Mesenteric fat pad (tissue), 1 donor: ENCODE measurements at places on chromosomes 13 and 19. TPM values are rescaled to one million over a fixed set of nuclear protein-coding genes. Genes with fewer than 3 reads are reported as not detected.

LRP3 gene
- 43.3 TPM for total RNA-seq

CYP2A6 gene
- 0.48 TPM for total RNA-seq

IL17D gene
- 2.2 TPM for total RNA-seq

DNA sequence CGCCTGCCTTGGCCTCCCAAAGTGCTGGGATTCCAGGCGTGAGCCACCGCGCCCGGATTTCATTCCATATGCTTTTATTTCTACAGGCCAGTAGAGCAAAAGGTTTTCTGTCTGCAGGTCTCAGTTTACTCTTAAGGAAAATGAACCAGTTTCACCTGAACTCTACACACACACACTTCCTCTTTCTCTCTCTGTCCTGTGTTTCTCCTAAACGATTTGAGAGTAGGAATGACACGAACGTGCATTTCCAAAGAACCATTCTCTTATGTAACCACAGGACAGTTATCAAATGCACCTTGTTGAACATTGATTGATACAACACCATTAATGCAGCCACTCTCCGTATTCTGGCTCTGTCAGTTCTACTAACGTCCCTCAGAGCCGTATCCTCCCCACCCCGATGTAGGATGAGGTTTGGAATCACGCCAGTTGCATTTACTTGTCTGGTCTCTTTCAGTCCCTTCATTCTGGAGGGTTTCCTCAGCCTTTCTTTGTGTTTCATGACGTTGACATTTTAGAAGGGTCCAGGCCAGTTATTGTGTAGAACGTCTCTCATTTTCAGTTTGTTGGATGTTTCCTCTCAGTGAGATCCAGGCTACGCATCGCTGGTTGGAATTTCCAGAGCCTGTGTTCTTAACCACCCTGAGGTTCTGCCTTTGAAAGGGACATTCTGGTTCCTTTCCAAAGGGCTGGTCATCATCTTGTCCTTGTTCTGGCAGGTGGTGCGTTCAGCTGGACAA, 36.0 kb downstream of the BICRA start:
- no peak for DNase-seq

GRCh38 chr13:64206430-64207225, 2791.0 kb upstream of the PCDH20 start:
- DNase-seq: no peak

DNA sequence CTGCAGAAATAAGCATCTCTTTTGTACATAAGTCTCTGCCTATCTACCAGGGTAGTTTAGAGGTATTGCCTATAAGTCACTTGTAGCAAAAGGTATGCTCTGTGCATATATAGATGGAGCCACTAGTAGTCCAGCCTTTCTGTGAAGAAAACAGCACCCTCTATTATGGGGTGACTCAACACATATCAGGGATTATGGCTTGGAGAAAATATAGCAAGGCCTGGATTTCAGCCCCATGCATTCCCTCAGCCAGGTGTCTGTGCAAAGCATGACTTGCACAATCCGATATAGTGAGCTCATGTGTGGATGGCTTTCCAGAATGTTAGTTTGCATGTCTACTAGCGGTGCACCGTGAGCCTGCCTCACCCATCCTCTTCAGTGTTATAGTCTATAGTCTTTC, 13.4 kb upstream of the NALCN start:
- DNase-seq: no peak

DNA sequence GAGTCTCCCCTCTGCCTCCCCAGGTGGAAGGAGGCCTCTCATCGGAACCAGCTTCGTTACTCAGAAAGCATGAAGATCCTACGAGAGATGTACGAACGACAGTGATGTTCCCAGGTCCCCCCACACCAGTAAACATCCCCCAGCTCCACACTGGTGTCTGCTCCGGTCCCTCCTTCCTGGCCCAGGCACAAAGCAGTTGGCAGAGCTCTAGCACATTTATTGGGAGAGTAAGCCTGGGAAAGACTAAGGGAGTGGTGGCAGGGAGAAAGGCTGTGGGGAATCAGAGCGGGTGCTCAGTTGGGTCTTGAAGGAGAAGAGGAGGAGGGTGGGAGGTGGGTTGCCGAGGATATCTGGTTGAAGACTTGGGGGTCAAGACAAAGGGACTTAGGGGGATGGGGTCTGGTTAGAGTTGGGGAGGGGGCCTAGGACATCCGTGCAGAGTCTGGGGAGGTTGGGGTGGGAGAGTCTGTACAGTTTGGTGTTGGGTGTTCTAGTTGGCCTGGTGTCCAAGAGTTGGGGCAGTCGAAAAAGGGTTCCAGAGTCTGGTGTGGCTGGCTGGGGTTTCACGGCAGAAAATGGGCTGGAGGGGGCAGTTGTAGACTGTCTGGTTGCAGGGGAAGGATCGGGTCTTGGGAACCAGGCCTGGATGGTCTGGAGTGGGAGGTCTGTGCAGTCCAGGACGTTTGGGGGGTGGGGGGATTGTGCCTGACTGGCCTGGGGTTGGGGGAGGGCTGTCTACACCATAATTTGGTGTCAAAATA, 2.3 kb downstream of the HSPB6 start:
- DNase-seq: no peak

- no peak for DNase-seq
Measured at GRCh38 chr13:44191504-44192171, 182.0 kb upstream of the SERP2 start.

GRCh38 chr19:42488783-42489521, 39.3 kb downstream of the CEACAM1 start:
- no peak for DNase-seq

DNA sequence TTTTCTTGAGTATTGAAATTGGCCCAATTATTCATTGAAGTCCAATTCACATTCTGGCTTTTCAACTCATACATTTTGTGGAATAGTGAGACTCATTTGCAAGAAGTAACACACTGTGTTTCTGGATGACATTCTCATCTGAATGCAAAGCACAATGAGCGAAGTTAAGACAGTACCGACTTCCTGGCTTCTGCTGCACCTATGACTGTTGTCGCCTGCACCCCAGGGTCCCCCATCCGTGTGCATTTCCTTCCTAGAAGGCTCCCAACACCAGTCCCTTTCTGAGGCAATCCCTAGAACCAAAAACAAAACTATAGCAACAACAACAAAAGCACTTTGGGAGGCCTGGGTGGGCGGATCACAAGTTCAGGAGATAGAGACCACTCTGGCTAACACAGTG, 183.3 kb downstream of the SHISA2 start:
- DNase-seq: no peak

GRCh38 chr13:33172911-33173310, 112.6 kb downstream of the STARD13 start:
- no peak for DNase-seq

DNA sequence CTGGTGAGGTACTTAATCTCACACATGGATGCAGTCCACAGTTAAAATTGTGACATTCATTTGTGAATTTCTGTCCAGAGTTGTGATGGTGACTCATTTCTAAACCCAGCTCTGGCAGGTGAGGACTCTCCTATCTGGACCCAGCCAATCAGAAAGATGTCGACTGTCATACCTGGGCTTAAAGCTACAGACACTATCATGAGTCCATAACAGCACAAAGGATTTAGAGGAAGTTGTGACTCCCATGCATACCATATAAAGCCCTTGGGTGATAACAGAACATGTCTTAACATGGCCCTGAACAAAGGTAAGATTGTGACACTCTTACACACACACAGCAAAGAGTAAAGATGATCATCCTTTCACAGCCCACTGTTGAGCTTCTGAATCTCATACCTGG, 59.7 kb upstream of the ZNF724 start:
- DNase-seq: no peak

GRCh38 chr19:48553676-48554384, 1.9 kb downstream of the SULT2B1 start:
- no peak for DNase-seq
